ENCODE measurements at places on chromosomes 2 and 18.

- no peak for DNase-seq
Observed at GRCh38 chr18:30139631-30140287, 902.8 kb downstream of the DSC3 start.

DNA sequence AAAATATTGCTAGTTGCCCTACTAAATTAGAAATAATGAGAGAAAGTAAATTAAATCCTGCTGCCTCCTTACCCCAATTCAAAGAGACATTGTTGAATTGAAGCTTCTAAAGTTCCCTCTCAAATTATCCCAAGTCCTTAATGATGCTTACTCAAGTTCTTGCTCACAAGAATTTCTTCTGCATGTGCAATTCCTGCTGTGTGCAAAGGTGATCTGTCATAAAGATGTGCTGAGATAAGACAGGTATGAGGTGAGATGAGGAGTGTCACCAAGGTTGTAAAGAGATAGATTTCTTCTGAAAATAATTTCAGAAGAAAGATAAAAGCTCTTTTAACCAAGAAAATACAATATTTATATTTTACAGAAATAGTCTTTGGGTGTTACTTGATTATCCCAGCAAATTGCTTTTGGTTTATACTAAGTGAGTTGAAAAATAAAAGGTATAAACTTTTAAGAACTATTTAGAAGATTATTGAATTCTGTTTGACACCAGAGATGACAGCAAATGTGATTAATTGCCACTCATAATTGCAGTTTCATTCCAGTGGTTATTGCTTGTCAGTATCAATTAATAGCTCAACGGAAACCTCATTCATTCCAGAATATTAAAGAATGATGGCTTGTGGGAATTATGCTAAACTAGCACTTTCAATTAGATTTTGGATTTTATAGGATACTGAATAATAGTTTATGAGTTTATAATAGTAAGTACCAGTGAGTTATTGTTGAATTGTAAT is 674.3 kb downstream of the STK39 start:
- no peak for DNase-seq

- DNase-seq: no peak
Observed at GRCh38 chr2:201433394-201433995, 17.8 kb downstream of the TRAK2 start.

DNA sequence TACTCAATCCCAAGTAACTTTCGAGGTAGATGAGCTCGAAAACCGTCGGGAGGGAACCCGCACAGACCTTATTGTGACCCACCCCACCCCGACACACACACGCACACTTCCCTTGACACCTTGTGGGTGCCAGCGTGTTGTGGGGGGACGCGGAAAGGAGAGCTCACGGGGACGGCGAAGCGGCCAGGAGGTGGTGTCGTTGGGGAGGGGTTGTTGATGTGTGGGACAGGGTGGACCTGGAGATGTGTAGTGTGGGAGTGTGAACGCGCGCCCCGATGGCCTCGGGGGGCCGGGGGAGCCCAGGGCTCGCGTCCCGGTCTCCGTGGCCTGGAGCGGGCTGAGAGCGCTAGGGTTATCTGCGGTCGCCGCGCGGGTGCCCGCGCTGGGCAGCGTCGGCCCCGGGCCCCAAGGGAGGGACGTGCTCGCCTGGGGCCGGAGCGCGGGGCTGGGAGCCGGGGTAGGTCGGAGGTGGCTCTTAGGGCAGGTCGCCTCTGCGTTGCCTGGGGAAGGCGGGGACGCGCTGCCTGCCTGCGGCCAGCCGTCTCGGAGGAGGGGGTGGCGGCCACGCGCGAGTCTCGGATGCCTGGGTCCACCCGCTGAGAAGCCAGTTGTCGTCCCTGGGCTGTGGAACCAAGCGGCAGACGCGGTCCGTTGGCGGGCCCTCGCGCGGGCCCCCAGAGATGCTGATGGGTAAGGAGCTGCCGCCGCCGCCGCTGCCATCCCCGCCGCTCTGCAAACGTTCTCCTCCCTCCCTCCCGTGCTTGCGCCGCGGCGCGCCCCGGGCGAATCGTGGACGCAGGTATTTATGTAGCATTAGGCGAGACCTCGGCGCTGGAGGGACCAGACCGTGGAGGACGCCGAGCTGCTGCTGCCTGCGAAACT is 1.6 kb downstream of the KLHL29 start:
- no peak for DNase-seq

DNA sequence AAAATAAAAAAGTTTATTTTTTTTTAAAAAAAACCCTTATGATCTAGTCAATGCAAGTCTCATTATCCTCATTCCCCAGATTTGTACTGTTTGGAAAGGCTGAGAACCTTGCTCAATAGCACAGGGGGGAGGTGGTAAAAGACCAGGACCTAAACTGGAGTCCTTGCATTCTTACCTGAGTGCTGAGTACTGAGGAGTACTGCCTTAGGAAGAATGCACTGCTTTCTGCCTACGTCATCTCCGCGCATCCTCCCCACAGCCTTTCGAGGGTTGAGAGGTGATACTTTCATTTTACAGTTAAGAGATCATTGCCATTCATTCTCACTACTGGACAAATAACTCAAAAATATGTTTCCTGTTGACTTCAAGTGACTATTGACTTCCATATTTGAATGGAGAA is 73.8 kb downstream of the MAP3K20 start:
- DNase-seq: no peak

DNA sequence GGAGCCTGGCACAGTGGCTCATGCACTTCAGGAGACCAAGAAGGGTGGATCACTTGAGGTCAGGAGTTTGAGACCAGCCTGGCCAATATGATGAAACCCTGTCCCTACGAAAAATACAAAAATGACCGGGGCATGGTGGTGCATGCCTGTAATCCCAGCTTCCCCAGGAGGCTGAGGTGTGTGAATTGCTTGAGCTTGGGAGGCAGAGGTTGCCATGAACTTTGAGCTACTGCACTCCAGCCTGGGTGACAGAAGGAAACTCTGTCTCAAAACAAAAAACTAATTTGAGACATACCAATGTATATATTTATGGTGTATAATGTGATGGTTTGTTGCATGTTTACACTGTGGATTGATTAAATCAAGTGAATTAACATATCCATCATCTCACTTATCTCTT is 21.8 kb upstream of the ZNF512 start:
- no peak for DNase-seq
